ENCODE measurements at places on chromosomes 4 and X.

DNA sequence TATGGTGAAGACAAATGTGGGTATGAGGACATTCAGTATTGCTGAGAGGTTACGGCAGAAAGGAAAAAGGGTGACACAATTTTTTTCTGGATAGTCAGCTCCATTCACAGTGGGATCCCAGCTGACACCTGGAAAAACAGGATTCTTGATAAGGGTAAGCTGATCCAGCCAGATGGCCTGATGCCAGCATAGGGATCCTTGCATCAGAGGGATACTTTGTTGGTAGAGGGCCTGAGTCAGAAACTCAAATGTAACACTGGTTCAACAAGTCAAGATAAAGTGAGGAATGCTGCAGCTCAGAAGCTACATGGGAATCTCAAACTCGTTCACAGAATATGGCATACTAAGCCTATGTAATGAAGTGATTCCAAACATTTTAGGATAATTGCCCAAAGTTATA lies 726.7 kb downstream of the C4orf33 start:
- DNase-seq = no peak

GRCh38 chr4:14877246-14878225 lies 124.7 kb upstream of the CPEB2 start:
- no peak for DNase-seq

DNA sequence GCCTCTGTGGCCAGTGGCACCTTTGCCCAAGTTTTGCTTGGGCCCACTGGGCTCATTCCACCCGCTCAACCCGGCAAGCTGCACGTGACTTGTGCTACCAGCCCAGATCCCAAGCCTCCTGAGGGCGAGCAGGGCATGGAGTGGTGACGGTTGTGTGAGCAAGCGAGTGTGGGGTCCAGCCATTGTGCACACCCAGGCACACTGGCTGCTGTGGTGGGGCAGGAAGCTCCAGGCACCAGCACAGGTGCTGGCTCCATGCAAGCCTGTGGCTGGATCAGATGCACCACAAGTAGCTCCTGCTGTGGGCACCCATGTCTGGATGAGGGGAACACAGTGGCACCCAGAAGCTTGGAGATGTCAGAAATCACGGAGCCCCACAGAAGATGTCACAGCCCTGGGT lies 557.0 kb upstream of the GNPDA2 start:
- no peak for DNase-seq

DNA sequence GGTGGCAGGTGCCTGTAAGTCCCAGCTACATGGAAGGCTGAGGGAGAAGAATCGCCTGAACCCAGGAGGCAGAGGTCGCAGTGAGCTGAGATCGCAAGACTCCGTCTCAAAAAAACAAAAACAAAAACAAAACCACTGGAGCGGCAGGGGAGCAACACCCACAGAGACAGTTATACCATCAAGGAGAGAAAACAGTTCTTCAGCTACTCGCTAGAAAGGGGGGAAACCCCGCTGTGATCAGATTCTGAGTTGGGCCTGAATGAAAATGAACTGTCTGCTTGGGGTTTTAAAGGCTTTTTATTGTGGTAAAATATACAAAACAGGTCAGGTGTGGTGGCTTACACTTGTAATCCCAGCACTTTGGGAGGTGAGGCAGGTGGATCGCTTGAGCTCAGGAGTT lies 16.8 kb upstream of the IRAK1 start:
- no peak for DNase-seq
